ENCODE measurements at places on chromosomes 5 and 9.

DNA sequence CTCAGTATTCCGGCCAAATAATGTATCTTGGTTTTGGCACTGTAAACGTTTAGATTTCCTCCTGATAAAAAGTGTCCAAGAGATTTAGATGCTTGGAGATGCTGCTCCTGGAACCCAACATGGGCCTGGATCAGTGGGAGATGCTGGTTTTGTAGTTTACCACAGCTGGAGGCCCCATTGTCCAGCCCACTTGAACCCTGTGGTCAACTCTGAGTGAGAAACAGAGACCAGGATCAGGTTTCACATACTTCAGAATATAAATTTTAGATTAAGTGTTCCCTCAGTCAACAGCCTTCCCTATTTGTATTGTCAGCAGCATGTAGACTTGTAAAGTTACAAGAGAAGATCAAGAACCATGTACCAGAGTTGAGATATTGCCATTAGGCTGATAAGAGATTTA lies 144.7 kb upstream of the C9orf72 start:
- DNase-seq: no peak

GRCh38 chr5:86546582-86546981 lies 71.2 kb upstream of the COX7C start:
- DNase-seq: no peak

DNA sequence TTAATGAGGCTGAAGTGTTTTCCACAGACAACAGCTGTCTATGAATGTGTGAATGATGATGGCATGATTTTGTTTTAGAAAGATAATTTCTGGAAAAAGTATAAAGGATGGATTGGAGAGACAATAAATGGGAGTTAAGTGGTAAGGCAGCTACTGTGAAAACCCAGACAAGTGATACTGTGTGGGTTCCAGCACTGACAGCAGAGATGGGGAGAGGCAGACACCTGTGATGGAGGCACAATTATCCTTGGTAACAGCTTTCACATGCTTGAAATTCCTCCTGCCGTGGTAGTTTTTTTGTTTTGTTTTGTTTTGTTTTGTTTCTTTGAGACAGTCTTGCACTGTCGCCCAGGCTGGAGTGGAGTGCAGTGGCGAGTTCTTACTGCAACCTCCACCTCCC lies 189.3 kb downstream of the DEPDC1B start:
- DNase-seq: no peak

DNA sequence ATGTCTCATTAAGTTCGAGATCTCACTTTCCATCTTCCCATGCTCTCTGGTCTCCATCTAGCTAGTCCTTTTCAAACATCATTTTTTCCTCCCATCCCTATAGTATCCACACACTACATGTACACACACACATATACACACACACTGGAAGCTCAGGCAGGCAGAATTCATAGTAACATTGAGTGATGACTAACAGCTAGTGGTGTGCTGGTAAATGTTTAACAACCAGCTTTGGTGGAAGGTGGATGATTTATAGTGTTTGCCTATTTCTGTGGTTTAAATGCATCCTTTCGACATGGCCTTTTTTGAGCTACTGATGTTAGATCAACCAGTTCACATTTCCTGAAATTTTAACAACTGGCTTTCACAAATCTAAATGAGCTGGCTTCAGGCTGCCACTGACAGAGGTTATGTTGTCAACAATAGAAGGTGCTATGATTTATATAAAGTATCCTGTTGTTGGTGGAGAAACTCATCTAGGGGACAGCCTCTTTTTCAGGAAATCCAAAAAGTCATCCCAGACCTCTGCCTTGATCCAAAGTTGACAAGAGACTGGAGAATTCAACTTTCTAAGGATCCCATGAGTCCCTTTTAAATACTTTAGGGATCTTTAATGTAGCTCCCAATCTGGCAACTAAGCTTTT lies 117.8 kb downstream of the CCDC192 start:
- DNase-seq: no peak

DNA sequence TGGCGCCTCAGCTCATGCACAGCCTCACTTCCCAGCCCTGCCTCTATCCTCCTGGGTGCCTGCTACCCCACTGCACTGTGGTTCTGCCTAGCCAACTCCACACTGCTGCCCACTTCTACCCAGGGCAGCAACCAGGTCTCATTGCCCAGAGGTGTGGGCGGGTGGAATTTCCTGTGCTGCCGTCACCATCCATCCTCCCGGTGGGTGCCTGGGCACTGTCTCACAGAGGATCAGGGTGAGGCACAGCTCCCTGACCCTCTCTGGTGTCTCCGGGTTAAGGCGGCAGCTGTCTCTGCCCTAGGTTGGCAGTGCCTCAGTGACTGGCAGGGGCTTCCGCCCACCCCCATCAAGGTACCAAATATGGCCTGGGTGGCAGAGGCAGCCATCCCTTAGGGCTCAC lies 4.3 kb upstream of the MTMR12 start:
- DNase-seq: no peak

GRCh38 chr5:84597904-84598303 lies 213.2 kb upstream of the EDIL3 start:
- DNase-seq: no peak

DNA sequence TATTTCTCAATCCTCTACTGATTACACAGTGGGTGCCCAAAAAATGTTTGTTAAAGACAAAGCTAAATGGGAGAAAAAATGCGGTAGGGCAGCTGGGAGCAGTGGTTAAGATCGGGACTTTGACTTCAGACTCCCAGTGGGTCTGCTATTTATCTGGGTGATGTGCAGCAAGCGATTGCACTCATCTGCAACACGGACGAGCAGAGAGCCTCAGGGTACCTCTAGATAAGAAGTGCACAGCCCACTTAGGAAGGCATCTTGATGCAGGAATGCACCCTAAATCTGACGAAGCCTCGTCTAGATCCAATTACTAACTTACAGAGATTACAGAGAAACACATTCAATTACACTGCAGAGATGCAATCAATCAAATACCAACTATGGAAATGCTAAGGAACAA lies 4.0 kb downstream of the MAPK9 start:
- no peak for DNase-seq

- DNase-seq: no peak
Observed at GRCh38 chr5:32595118-32595517, 9.8 kb downstream of the SUB1 start.

- peak; percentile 73 for DNase-seq
Observed at GRCh38 chr5:60972231-60972630, 27.2 kb downstream of the NDUFAF2 start.

- no peak for DNase-seq
Observed at GRCh38 chr5:159906463-159906862, 9.8 kb upstream of the ADRA1B start.

- peak; percentile 33 for DNase-seq
Observed at GRCh38 chr9:129482521-129483414, 138.1 kb downstream of the C9orf50 start.

- DNase-seq: no peak
Observed at GRCh38 chr9:108961151-108961550, 27.0 kb downstream of the ABITRAM start.

- DNase-seq: no peak
Observed at GRCh38 chr5:149794487-149794971, 64.4 kb downstream of the PPARGC1B start.

DNA sequence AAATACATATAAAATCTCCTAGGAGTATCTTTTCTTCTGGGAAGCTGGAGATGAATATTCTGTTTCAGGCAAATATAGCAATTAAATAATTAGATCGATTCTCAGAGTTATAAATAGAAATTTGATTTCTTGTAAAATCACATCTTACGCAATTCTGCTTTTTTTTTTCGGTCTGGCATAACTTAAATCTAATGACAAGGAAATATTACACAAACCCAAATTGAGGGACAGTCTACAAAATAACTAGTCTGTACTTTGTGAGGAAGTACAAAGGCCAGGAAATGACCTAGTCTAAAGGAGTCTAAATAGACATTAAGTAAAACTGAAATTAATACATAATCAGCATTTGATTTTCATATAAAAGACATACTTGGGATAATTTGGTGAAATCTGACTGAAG lies 133.3 kb downstream of the KIAA0825 start:
- DNase-seq: no peak

DNA sequence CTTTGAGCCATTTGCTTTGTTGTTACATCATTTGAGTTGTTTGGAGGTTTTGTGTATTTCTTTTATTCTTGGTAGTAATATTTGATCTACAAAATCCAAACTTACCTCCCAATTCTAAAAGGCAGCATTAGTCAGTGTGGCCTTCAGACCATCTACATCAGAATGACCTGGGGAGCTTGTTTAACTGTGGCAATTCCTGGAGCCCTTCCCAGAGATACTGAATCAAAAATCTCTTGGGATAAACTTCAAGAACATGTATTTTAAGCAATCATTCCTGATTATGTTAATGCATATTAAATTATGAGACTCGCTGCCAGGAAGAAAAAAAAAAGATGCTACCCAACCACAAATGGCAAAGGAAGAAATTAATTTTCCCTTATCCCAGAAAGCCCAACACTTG lies 268.9 kb upstream of the PDE4D start:
- no peak for DNase-seq

DNA sequence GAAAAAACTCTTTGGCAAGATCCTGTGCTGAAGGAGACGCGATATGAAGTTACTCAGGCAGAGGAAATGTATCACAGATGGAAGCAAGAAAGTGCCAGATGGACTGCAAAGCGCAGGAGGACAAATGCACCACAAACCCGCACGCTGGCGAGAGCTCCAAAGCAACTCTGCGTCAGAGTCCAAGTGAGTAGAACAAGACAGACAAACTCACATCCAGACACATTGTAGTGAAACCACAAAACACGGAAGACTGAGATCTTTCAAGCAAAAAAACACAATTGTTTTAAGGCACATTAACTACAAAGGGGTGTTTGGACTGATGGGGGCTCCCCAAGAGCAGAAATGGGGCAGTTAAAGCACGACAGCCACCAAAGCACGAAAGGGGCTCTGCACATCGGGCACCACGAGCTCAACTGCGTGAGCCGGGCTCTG lies 39.2 kb upstream of the NKD2 start:
- no peak for DNase-seq

DNA sequence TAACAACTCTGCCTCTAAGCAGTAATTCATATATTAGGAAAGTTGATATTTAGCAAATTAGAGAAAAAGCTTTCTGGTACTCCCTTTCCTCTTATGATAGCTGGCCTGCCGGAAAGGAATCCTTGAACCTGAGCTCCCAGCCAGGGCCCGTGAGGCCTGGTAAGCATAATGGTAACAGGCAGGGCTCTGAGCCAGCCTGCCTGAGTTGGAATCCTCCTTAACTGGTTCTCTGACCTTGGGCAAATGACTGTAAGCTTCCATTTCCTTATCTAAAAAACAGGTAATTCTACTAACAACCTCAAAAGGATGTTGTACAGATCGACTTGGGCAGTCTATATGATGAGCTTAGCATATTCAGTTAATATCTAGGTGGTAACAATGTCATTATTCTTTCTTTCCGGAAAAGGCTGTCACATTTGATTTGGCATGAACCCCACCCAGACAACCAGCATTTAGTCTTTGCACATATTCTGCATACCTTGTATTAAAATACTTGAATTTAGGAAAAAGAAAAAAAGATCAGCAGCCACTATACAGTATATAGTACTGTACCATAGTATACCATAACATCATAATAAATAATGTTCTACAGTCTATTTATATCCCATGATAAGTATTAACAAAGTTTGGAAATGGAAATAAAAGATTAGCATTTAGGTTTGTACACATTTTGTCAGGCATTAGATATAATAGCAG lies 55.7 kb upstream of the MAP3K1 start:
- DNase-seq: no peak

GRCh38 chr9:85944672-85945071 lies 3.7 kb downstream of the NAA35 start:
- no peak for DNase-seq

GRCh38 chr5:173310218-173310769 lies 17.9 kb downstream of the STC2 start:
- DNase-seq: no peak

DNA sequence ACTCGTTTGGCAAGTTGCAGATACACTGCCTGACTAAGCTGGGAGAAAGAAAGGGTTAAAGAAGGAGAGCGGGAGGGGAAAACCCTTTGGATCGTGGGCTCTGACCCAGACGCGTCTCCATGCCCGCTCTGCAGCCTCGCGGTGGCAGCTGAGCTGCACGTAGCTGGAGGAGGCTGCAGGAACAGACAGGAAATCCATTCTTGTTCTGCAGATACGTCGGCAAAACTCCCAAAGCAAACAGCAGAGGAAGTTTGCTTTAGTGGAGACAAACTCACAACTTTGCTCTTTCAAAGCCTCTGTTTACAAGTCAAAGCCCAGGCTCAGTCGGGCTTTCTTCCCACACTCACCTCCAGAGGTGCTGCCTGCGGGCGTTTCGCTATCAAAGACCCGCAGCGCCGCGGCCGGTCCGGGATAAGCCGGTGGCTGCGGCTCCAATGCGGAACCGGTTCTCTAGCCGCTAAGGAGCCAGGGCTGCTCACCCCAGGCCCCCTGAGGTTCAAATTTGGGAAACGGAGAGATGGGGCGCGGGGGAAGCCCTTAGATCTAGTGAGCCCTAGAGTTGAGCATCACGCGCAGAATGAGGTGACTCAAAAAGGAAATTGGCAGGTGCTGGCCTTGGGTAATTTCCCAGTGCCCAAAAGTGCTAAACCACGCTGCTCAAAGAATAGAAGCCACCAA lies 60.7 kb downstream of the MAT2B start:
- peak; percentile 17 for DNase-seq

DNA sequence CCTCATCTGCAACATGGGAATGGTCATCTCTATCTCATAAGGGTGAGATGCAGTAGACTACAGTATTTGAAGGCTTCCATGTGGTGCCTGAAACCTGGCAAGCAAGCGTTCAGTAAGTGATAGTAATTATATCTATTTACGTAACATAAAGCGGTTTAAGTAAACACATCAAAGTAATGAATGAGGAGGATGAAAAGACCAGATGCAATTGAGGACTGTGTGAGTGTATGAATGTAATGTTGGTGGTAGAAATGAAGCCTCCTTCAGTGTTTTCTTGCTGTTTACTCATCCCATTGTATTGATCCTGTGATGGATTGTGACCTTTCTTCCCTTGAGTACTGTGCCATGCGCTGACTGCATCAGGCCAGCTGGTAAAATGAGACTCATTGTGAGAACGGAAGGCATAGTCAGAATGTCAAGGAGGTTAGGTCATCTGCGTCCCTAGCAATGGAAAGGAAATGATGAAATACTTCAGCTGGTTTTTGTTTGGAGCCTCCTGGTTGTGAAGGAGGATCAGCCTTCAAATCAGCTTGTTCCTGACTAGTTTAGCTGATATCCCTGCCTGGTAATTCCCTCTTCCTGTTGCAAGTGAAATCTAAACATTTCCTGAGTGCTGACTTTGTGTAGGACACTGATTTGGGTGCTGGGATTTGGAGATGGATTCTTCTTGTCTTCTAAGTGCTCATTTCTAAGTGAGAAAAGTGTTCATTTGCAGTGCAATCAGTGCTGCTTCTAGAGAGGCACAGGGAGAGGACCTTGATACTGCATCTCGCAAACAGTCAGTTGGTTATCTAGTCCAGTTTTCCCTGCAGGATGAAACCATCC lies 35.6 kb downstream of the TNFSF8 start:
- DNase-seq: peak; percentile 47

Data from stimulated activated CD4-positive, alpha-beta T cell treated with anti-CD3 and anti-CD28 coated beads, Interleukin-4, amount 100 ng/mL, for 24 hours (primary cell).